ENCODE measurements at places on chromosomes 2 and 18.

GRCh38 chr2:209334188-209335017 lies 89.4 kb upstream of the MAP2 start:
- DNase-seq: peak; percentile 46

DNA sequence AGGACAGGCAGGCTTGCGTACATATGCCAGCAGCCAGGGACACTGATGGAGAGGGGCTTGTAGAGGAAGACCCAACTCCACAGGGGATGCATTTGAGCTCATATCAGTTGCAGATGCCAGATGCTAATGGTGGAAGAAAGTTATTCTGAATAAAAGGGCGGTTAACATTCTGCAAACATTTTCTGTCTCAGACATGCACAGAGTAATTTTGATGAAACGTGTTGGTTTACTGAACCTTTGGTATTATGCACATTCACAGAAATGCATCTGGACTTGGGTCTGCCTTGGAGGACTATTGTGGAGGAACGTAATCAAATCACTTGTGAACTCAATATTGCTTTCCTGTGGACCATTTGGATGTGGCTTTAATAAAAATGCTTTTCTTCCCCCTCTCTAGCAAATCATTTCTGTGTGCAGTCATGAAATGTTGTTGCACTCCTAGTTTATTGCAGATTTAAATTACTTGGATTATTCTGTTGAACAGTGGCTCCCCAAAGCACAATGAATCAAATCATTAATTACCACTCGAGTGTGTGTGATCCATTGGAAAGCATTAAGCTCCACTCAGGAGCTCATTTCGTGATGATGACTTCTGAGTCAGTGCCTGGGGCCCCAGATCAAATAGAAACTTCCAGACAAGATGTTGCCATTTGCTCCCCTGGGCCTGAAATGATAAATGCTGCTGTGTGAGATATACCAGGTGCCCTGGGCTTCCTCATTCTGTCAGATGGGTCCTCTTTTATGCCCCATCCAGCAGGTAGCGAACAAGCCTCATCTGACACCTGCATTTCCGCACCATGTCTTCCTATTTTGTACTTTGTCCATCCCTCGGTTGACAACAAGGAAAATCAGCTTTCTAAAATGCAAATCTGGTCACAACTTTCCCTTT lies 697.0 kb upstream of the HS6ST1 start:
- DNase-seq: no peak

DNA sequence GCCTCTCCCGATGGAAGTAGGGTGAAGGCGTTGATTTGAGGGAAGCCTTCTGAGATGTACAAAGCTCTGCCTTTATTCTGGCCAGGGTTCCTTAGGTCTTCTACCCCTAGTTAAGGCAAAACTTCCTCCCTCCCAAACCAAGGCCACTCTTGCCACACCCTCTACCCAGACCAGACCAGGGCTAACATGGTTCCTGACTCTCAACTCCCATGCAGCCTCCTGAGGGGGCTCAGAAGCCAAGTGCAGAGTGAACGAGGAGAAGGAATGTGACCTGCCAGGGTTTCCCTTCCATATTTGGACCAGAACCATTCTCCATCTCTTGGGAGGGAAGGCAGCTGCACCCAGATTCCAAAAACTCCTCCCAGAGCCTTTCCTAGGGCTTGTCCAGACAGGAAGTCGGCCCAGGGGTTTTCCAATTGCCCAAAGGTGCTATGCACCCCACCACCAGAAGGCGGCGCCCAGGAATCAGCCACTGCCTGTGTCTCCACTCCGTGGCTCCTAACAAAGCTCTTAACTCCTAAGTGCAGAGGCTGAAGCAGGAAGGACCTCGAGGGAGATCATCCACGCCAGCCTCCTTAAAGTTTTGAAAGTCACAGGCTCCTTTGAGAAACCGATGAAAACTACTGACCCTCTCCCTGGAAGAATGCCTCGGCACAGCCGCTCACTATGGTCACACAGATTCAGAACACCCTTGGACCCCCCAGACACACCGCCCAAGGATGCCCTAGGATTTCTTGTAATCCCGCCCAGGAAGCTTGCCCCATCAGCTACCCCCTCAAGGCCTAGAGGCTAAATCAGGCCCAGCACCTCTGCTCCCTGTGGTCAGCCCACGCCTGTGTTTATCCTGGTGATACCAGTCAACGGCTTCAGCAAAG lies 157.8 kb downstream of the SMAD2 start:
- peak; percentile 62 for DNase-seq

GRCh38 chr2:110114831-110115255 lies 779 bp downstream of the MALL start:
- no peak for DNase-seq

- DNase-seq: no peak
These were observed 716 bp downstream of the CALCRL start for GRCh38 chr2:187447336-187447735.

DNA sequence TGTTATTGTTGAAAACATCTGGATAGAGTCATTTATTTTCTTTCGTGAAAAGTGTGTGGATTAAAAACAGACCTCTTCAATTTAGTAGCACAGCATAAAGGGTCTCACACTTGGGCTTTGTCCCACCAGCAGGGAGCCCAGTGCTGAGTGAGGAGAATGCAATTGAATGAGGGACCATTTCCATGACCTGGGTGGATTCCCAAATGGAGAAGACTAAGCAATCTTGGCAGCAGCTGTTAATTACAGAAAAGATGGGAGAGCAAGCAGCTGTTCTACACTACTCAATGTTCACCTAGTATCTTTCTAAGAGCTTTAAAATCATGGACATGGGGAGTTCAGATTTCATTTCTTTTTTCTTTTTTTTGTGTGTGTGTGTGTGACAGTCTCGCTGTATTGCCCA lies 121.8 kb upstream of the FN1 start:
- DNase-seq: no peak

GRCh38 chr2:124267794-124268193 lies 242.7 kb downstream of the CNTNAP5 start:
- DNase-seq: no peak
